Colonic mucosa (tissue), 4 donors: ENCODE measurements at places on chromosomes 3 and 15. TPM values are rescaled to one million over a fixed set of nuclear protein-coding genes. Genes with fewer than 3 reads are reported as not detected.

FAH gene
- 39.8 TPM for total RNA-seq

AMIGO3 gene
- not detected for total RNA-seq

LTK gene
- 6.9 TPM for total RNA-seq

GRCh38 chr3:117399311-117400078 is 689.9 kb downstream of the TUSC7 start:
- no peaks in the 10 kb centered on the region for H3K36me3 ChIP-seq
- H3K4me3 ChIP-seq, result no peak overlapping the region
- H3K27me3 ChIP-seq, result no peaks in the 10 kb centered on the region
- no peak overlapping the region for H3K27ac ChIP-seq

- H3K27ac ChIP-seq, result no peak overlapping the region
- no peaks in the 10 kb centered on the region for H3K27me3 ChIP-seq
- no peak for DNase-seq
- no peaks in the 10 kb centered on the region for H3K36me3 ChIP-seq
Measured at GRCh38 chr3:52176951-52177700, 20.8 kb upstream of the ALAS1 start.

DNA sequence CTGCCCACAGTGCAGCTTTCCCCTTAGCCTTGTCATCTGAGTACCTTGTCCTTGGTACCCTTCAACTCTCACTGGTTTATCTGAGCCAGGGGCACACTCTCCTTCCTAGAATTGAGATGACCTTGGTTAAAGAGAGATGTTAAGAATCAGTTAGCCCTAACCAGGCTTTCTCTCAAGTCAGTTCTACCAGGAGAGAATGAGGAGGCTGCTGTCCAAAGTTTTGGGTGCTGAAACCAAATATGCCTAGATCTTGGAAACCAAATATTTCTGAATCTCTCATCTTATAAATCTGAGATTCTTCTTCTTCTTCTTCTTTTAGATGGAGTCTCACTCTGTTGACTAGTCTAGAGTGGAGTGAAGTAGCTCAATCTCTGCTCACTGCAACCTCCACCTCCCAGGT is 12.0 kb upstream of the CTXND1 start:
- no peaks in the 10 kb centered on the region for H3K4me1 ChIP-seq
- no peaks in the 10 kb centered on the region for H3K36me3 ChIP-seq
- no peak overlapping the region for H3K27ac ChIP-seq
- H3K27me3 ChIP-seq, result no peaks in the 10 kb centered on the region

DNA sequence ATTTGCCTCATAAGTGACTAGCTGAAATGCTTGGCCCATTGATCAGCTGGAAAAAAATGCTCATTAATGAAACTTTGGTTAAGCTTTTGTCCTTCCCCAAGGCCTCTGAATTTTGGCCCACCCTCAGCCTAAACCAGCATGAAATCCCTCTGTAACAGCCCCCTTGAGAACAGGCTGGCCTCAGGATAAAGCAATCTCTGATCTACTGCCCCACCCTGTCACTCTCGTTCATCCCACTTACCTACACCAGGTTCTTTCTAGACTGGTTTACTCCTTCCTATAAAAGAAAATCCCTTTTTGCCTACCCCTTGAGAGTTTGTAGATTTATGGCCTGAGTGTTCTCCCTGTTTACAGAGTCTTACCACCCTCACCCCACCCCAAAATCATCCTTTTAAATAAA is 3.4 kb upstream of the AEN start:
- no peak overlapping the region for H3K4me3 ChIP-seq
- no peaks in the 10 kb centered on the region for H3K27me3 ChIP-seq
- H3K36me3 ChIP-seq, result no peaks in the 10 kb centered on the region
- DNase-seq, result no peak
- H3K27ac ChIP-seq, result no peak overlapping the region

DNA sequence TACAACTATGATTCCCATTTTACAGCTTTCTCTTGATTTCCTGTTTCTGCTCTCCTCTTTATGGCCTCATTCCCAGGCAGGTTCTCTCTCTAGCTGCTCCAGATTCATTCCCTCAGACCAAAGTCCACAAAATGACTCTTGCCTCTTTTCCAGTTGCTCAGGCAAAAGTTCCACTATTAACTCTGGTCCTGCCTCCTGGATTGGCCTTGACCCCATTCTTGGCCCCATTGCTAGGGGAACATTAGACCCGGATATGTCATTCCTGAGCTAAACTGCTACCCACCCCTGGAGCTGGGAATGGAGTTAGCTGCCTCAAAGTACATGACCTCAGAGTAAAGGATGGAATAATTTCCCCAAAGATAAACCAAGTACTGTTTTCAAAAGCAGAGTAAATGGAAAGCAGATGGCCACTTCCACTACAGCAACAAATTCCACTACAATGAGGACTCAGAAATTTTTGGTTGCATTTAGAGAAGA is 73.0 kb upstream of the GAP43 start:
- H3K27ac ChIP-seq, result no peak overlapping the region
- H3K4me1 ChIP-seq, result no peaks in the 10 kb centered on the region
- H3K4me3 ChIP-seq, result no peak overlapping the region
- H3K36me3 ChIP-seq, result no peaks in the 10 kb centered on the region
- peak; percentile 16 for DNase-seq

DNA sequence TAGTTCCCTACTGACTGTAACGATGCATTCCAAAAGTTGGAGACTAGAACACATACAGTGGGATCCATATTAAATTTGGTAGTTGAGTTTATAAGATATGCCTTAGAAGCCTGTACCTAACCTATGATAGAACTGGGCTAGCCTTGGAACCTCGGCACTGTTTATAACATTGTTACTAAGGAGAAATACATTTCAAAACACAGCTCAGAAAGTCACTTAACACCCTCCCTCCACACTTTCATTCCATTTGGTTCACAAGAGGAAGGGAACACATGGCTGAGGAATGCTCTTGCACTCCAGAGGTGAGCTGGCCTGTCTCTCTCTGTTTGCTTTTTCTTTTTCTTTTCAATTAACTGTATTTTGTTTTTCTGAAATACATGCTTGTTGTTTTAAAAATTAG is 48.7 kb upstream of the TSC22D2 start:
- no peak overlapping the region for H3K4me3 ChIP-seq
- H3K27ac ChIP-seq, result no peak overlapping the region
- H3K27me3 ChIP-seq, result no peaks in the 10 kb centered on the region
- no peaks in the 10 kb centered on the region for H3K36me3 ChIP-seq

DNA sequence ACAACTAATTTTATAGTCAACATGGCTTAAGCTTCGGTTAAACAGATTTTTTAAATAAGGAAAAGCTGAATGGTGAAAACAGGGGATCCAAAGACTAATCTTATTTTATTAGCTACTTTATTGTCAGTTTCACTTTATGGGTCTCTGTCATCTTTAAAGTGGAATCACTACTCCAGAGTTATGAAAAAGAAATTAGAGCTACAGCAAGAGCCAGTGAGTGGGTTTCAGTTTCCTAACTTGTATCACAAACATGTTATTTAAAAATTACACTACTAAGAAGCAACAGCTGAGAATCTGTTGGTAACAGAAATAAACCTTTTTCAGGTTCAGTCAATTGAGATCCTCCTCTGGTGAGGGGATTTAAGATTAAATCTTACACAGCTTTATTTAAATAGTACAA is 10.0 kb downstream of the PHC3 start:
- H3K36me3 ChIP-seq, result peaks cover 4% of the 10 kb centered on the region
- no peaks in the 10 kb centered on the region for H3K4me1 ChIP-seq
- DNase-seq, result no peak
- no peak overlapping the region for H3K4me3 ChIP-seq

DNA sequence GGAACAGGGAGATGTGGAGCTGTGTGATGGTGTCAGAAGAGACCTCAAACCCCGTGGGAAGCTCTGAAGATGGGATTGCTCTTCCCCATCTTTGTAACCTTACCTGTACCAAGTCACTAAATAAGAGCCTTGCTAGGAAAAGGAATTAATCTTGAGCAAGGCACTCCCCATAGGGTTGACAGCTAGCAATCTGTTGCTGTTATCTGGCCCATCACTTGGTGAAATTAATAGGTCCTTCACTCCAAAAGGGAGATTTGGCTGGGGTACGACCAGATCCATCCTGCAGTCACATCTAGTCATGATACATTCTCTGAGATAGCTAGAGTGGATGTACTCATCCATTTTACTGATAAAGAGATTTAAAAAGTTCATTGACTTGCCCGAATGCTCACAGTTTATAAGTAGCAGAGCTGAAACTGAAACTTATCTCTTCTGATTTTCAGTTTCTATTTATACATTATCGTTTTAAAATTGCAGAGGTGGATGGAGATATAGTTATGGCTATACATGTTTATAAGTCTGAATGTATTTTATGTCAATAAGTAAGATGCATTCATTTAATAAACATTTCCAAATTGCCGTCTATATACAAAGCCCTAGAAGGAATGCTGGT is 299.1 kb upstream of the MCTP2 start:
- H3K27me3 ChIP-seq, result no peaks in the 10 kb centered on the region
- H3K27ac ChIP-seq, result no peak overlapping the region
- no peak for DNase-seq
- no peak overlapping the region for H3K4me3 ChIP-seq
- H3K36me3 ChIP-seq, result no peaks in the 10 kb centered on the region

GRCh38 chr3:29263476-29263875 is 17.4 kb upstream of the RBMS3 start:
- no peak for DNase-seq
- no peak overlapping the region for H3K27ac ChIP-seq
- H3K27me3 ChIP-seq, result no peaks in the 10 kb centered on the region

DNA sequence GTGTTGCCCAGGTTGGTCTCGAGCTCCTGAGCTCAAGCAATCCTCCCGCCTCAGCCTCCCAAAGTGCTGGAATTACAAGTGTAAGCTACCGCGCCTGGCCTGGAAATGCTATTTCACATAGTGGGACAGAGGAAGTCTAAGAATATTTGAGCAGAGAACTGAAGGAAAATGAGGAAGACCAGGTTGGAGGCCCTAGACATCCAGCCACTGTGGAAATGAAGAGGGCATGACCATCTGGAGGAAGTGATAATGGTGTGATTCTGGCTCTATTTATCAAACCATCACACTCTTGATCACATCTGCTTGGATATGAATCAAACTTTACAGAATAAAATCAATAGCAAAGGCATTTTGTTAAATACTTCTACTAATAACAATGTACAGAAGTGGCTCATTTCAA is 65.9 kb upstream of the ARHGEF3 start:
- no peaks in the 10 kb centered on the region for H3K36me3 ChIP-seq
- no peaks in the 10 kb centered on the region for H3K27me3 ChIP-seq
- no peak overlapping the region for H3K27ac ChIP-seq
- H3K4me3 ChIP-seq, result no peak overlapping the region
- no peaks in the 10 kb centered on the region for H3K4me1 ChIP-seq

DNA sequence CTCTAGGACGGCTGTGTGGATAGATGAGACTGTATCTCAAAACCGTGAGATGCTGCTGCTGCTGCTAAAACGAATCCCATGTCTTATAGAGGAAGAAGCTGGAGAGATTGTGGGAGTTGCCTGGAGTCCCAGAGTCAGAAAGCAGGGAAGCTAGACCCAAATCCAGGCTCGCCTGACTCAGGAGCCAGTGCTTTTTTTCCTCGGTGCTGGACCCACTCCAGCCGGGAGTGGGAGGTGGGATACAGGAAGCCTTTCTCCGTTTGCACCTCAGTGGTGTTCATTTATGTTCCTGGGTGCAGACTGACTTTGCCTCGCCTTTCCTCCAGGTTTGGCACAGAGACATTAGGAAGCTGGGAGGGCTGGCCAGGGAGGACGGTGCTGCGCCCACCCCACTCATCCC is 150.9 kb upstream of the LINGO1 start:
- H3K36me3 ChIP-seq, result no peaks in the 10 kb centered on the region
- no peak overlapping the region for H3K4me3 ChIP-seq
- no peak overlapping the region for H3K27ac ChIP-seq
- no peaks in the 10 kb centered on the region for H3K27me3 ChIP-seq

- no peak overlapping the region for H3K4me3 ChIP-seq
- no peaks in the 10 kb centered on the region for H3K4me1 ChIP-seq
- H3K36me3 ChIP-seq, result no peaks in the 10 kb centered on the region
- H3K27ac ChIP-seq, result no peak overlapping the region
- no peak for DNase-seq
- no peaks in the 10 kb centered on the region for H3K27me3 ChIP-seq
Measured at GRCh38 chr3:61464518-61465140, 96.7 kb upstream of the PTPRG start.

GRCh38 chr3:28171962-28172361 is 69.5 kb upstream of the CMC1 start:
- no peaks in the 10 kb centered on the region for H3K36me3 ChIP-seq
- H3K4me1 ChIP-seq, result no peaks in the 10 kb centered on the region
- no peak overlapping the region for H3K4me3 ChIP-seq
- H3K27me3 ChIP-seq, result no peaks in the 10 kb centered on the region
- no peak for DNase-seq

DNA sequence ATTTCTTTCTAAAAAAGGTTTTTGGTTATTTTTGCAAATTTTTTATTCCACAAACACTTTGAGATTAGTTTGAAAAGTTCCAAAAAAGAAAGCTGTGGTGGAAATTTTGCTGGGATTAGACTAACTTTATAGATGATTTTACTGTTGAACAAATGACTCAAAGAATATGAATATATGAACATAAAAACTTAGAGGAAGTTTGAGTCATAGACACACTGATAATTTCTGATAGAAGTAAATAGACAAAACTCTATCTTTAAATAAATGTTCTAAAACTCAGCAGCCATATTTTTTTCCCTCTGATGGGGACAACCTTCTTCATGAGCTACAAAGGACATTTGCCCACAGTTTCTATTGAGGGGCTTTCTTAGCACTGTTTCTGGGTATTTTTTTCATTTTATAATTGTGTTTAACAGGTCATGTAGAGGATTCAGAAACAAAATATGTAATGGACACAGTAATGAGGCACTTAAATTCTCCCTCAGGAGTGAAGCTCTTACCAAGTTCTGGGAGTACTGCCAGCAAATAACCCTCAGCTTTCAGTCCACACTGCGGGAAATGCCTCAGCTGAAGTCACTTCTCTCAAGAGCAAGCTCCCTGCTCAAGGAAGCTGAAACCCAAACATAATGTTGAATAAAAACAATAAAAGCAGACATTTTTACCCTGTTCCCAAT is 157.6 kb downstream of the NFKBIZ start:
- no peak for DNase-seq
- no peaks in the 10 kb centered on the region for H3K27me3 ChIP-seq
- no peak overlapping the region for H3K4me3 ChIP-seq

DNA sequence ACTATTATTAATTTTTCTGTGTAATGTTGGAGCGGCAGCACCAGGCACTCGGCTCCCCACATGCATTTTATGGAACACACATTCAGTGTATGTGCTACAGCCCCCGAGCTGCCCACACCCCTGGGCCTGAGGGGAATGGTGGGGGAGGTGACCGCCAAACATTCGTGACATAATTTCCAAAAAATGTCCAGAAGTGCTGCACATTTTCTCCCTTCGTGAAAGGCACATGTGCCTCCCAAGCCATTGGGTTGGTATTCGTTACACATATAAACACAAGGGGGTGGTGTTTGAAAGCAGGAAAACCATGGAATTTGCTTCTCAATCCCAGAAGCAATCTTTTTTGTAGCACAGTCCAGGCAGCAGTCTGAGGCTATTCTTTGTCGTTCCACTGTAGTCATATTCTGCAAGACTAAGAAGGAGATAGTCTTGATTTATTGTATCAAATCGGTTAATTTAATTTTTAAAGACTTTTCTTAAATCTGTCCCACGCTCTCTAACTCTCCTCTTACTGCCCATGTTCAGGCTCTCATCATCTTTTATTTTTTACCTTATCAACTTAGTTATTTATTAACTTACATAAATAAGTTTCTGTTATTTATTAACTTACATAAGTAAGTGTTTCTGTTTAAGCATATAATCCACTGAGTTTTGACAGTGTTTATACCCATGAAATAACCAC is 39.2 kb upstream of the POLR2M start:
- H3K36me3 ChIP-seq, result no peaks in the 10 kb centered on the region
- H3K27ac ChIP-seq, result peak overlapping the region; percentile 3
- DNase-seq, result peak; percentile 44

GRCh38 chr3:9316881-9317361 is 45.9 kb upstream of the THUMPD3 start:
- H3K27ac ChIP-seq, result peak overlapping the region; percentile 36
- peak; percentile 24 for DNase-seq
- H3K36me3 ChIP-seq, result no peaks in the 10 kb centered on the region
- peak overlapping the region; percentile 23 for H3K4me3 ChIP-seq
